ENCODE measurements at places on chromosomes 11 and 22.

- no peak for DNase-seq
Observed at GRCh38 chr11:29127461-29127860, 889.4 kb downstream of the KCNA4 start.

DNA sequence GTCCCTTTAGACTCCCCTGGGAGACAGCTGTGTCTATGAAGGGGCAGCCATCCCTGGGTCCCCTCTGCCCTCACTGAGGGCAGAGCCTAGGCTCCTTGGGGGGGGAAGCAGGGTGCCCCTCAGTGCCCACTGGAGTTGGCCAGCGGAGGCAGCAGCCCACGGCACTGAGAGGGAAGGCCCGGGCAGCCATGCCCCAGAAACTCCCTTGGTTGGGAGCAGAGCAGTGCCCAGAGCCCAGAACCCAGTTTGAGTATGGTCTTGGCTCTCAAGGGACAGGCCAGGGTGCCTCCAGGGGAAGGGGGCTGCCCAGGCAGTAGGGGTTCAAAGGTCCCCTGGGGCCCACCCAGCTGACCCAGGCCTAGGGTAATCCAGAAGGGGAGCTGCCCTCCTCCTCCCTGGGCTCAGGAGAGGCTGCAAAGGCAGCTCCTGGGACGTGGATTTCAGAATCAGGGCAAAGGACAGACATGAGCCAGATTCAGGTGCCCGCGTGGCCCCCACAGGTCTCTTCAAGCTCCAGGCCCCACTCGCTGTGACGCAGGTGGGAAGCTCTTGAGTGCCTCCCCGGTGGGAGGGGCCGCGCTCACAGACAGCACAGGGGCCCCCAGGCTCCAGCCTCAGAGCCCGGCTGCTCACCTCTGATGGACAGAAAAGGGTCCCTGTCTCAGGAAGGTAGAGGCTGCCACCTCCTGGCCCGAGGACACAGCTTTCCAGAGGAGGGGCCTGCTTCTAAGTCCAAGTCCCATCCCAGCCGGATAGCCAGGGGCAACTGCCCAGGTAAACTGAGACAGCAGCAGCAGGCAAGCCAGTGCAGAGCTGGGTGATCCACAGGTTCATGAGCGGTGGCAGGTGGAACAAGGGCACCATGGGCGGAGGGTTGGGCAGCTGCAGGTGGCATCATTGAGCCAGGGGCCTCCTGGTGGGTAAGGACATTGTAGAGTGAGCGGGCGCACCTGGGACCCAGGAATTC is 2.6 kb downstream of the C11orf21 start:
- DNase-seq, result no peak

DNA sequence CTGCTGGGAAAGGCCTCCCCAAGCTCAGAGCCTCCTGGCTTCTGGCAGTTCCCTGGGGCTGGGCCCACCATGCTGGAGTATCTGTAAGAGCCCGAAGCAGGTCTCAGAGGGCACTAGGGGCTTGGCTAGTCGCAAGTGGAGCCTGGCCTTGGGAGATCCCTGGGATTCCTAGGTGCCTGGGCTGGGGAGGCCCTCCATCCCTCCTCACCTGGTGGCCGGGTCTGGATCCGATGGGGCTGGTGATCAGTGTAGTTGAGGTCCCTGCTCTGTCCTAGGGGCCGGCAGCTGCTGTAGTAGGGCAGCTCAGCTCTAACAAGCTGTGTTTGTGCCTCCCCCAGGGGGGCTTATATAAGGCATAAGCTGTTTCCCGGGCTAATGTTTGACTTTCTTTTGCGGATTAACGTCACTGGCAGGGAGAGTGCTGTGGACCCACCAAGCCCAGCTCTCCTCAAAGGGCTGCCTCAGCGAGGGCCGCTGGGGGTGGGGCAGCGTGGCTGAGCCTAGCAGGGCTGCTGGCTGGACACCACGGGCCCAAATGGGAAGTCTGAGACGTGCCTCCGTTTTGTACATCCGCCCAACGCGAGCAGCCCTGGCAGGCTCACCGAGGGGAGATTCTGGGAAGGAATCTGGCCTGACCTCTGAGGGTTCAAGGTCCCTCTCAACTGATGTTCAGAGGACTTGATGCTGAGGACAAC is at the start of gene SLC22A8:
Gene SLC22A8 (minus strand): TSS at position 321 of the 695 bp plus-strand sequence. CDS start 883 bp downstream, outside the sequence.
- no peak for DNase-seq

DNA sequence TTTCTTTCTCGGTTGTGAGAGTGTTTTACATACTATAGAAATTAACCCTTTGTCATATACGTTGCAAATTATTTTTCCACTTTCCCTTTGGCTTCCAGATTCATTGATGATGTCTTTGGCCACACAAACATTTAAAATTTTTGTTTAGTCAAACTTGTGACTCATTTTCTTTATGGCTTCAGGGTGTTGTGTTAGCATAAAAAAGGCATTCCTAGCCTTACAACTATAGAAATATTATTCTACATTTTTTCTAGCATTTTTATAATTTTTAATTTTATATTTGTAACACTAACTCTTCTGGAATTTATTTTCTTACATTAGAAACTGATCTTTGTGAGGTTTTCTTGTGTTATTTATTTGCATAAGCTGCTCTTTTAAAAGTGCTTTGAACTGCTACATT is 12.1 kb downstream of the GRIA4 start:
- no peak for DNase-seq

DNA sequence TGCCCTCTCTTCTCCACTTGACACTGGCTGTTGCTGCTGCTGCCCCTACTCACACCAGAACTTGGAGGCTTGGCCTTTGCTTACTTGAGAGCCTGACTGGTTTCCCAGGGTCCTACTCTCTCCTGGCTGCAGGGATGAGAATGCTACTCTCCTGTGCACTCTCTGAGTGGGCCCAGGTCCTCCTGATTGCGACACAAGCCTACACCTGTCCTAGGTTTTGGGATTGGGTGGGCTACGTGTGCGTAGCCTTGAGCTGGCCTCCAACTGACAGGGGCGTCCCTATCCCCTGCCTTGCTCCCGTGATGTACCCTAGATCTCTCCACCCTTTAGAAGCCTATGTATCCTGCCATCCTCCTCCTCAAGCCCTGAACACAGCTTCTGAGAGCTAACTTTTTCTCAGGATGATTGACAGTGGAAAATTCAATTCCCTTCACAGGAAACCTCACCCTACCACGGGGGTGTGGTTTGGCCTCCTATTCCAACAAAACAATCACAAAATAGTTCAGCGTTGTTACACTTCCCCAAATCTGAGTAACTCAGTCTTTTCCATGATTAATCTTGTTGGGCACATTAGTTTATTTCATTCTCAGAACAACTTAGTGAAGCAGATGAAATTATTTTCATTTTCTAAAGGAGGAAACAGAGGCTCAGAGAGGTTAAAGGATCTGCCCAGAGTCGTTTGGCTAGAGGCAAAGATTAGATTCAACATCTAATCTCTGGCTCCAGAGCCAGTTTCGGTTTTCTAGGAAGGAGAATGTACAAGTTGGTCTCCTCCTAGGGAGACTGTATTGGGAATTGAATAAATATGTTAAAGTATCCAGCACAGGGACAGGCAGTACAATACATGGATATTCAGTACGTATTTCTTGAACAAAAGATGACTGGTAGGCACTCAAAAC is 17.6 kb upstream of the AMOTL1 start:
- no peak for DNase-seq

GRCh38 chr11:131079036-131079435 is 162.8 kb upstream of the SNX19 start:
- DNase-seq, result peak; percentile 51

- no peak for DNase-seq
Observed at GRCh38 chr22:50595189-50595588, 5.4 kb upstream of the MAPK8IP2 start.

DNA sequence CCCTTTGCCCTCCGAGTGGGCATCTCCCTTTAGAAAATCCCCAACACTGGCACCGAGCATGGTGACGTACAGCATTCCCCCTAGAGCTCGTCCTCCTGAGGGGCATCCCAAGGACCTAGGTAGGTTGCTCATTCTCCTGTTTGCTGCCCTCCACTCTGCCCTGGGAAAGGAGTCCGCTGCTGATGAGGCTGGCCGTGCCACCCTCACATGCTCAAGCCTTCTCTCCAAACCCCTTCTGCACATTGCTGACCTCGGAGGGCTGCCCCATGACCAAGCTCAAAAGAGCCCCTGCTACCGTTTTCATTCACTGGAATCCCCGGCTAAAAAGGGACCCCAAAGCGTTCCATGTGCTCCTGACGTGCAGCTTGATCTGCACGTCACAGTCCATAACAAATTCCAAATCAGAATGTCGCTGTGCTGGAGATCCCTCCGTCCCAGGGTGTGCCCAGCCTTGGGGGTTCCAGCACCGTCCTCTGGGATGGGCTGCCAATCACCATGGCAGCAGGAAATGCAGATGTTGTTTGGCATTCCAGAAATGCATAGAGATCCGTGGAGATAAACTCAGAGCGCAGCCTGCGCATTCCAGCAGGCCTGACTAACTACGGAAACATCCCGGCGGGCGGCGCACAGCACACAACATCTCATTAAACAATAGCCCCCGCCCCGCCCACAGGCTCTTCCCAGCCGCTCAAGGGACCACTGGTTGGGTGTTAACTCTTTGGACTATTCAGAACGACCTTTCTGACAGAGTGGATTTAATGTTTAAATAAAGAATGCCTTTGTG is 26.3 kb upstream of the GNB1L start:
- DNase-seq, result peak; percentile 99

GRCh38 chr11:112394304-112394703 is 133.6 kb upstream of the PLET1 start:
- no peak for DNase-seq

GRCh38 chr11:75946531-75947530 is 131.8 kb downstream of the UVRAG start:
- DNase-seq, result peak; percentile 46

DNA sequence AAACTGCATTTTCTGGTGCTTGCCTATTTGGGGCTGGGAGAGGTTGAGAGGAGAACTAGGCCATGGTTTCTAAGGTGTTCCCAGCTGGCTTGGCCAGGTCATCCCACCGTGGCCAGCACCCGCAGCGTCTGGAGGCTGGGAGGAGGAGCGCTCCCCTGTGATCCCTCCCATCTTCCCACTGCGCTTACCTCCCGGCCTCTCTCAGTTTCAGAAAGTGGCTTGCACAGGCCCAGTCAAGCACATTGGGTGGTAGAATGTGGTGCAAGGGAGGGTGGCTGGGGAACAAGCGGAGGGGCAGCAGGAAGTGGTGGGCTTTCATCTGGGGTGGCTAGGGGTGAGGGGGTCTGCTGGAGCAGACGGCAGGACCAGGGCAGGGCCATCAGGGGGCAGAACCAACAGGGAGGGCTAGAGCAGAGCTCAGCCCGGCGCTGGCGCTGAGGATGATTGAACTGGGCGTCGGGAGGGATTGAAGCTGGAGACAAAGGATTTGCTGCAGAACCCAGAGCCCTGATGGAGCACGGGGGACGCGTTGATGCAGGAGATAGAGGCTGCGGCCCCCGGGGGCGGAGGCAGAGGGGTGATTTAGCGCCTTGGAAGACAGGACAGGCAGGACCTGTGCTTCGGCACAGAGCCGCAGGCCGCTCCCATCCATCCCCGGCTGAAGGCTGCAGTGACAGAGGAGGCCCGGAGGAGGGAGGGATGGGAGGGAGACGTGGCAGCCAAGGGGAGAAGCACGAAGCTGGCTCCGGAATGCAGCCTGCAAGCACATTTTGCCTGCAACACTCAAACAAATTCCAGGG is 76.0 kb downstream of the TRIM29 start:
- peak; percentile 60 for DNase-seq
